ENCODE measurements at places on chromosomes 2 and 18. TPM values are rescaled to one million over a fixed set of nuclear protein-coding genes. Genes with fewer than 3 reads are reported as not detected.

DNA sequence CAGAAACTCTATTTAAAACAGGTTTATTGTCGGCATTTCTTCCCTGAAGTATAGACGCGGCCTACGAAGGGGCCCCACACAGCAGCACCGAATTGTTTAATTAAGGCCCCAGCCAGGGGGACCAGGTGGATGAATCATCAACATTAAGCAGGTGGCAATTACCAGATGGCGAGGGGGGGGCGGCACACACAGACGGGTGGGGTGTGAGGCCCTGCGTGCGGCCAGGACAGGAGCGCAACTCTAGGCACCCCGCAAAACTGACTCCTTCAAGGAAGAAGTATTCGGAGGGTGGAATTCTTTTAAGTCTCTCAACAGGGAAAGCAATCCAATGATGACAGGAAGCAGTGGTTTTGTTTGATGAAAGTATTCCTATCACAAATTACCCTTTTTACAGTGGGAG lies 830.4 kb downstream of the GALR1 start:
- no peak for DNase-seq
- no peaks in the 10 kb centered on the region for H3K4me1 ChIP-seq
- H3K27ac ChIP-seq = no peak overlapping the region
- no peaks in the 10 kb centered on the region for H3K27me3 ChIP-seq

- H3K4me1 ChIP-seq = no peaks in the 10 kb centered on the region
- H3K4me3 ChIP-seq = no peak overlapping the region
- no peaks in the 10 kb centered on the region for H3K27me3 ChIP-seq
These were observed 11.1 kb upstream of the FAP start for GRCh38 chr2:162254236-162254871.

GRCh38 chr2:43105586-43106558 lies 120.5 kb downstream of the ZFP36L2 start:
- no peak for DNase-seq
- no peaks in the 10 kb centered on the region for H3K36me3 ChIP-seq
- H3K4me3 ChIP-seq = no peak overlapping the region
- no peaks in the 10 kb centered on the region for H3K27me3 ChIP-seq
- H3K4me1 ChIP-seq = peaks cover 23% of the 10 kb centered on the region

DNA sequence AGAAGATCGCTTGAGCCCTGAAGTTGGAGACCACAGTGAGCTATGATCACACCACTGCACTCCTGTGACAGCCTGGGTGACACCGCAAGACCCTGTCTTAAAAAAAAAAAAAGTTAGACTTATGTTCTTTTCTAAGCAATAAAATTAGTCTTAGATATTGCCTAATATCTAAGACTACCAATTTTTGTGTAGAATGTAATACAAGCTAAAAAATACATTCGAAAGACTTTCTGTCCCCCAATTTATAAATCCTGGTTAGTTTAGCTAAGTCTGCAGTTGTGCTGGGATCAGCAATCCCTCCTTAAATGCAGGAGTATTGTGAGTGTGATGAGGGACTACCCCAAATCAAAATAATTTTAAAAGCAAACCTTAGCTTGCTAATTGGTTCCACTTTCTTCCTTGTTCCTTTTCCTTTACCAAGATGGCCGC lies 358 bp upstream of the STAMBP start:
- no peaks in the 10 kb centered on the region for H3K4me1 ChIP-seq
- no peak for DNase-seq
- H3K27me3 ChIP-seq = no peaks in the 10 kb centered on the region
- H3K27ac ChIP-seq = peak overlapping the region; percentile 97

DNA sequence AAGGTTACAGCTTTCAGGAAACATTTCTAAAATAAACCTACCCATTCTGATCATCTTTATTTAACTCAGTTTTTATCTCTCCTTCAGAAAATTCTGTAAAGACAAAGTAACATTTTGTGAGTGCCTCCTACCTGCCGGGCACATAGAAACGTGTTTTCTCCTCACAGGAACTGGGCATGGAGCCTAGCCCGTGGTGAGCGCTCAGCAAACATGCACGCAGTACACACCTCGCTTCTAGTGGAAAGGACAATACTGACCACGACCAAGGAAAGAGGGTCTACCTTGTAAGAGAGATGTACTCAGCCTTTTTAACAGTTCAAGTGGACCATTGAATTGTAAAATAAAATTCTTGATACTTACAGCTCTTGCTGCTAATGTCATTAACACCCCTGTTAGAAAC lies 24.8 kb upstream of the KIDINS220 start:
- no peaks in the 10 kb centered on the region for H3K27me3 ChIP-seq
- H3K4me1 ChIP-seq = no peaks in the 10 kb centered on the region

- H3K36me3 ChIP-seq = no peaks in the 10 kb centered on the region
- H3K27ac ChIP-seq = peak within 1 kb of the TSS; percentile 48
- no peak for DNase-seq
- H3K4me3 ChIP-seq = peak within 1 kb of the TSS; percentile 86
- H3K27me3 ChIP-seq = no peaks in the 10 kb centered on the region
These were observed at the start of gene EPB41L3 for GRCh38 chr18:5543773-5544389. TSS of gene EPB41L3 (minus strand) at chr18:5543997. CDS start at chr18:5489183, 54,814 bp downstream.

- no peak for DNase-seq
- H3K36me3 ChIP-seq = no peaks in the 10 kb centered on the region
- no peaks in the 10 kb centered on the region for H3K4me1 ChIP-seq
- no peaks in the 10 kb centered on the region for H3K27me3 ChIP-seq
These were observed 4.4 kb upstream of the VIT start for GRCh38 chr2:36692121-36692520.

The CFC1 gene
- total RNA-seq = not detected

The HOXD4 gene
- total RNA-seq = 1.9 TPM

The SLC8A1 gene
- total RNA-seq = 8.2 TPM

All from breast epithelium (tissue), 4 donors.